ENCODE measurements at places on chromosomes 16 and 17. TPM values are rescaled to one million over a fixed set of nuclear protein-coding genes. Genes with fewer than 3 reads are reported as not detected.

Gene C16orf95
- 3.3 TPM for total RNA-seq

GRCh38 chr16:73847090-73847489 is 449.5 kb upstream of the PSMD7 start:
- H3K36me3 ChIP-seq = no peaks in the 10 kb centered on the region
- no peak for DNase-seq
- no peaks in the 10 kb centered on the region for H3K4me1 ChIP-seq
- H3K4me3 ChIP-seq = no peak overlapping the region

Gene BRD7
- 54.8 TPM for total RNA-seq

GRCh38 chr17:51647826-51648225 is 387.5 kb downstream of the UTP18 start:
- no peaks in the 10 kb centered on the region for H3K4me1 ChIP-seq
- H3K27ac ChIP-seq = no peak overlapping the region
- DNase-seq = no peak
- no peaks in the 10 kb centered on the region for H3K36me3 ChIP-seq
- no peak overlapping the region for H3K4me3 ChIP-seq

Data from astrocyte (in vitro differentiated cells and primary cell).